Mesenchymal stem cell (in vitro differentiated cells and primary cell): ENCODE measurements at places on chromosomes 5 and 9.
A peak's percentile ranks its signal among the peaks of the same experiment; 100 is the strongest.

GRCh38 chr9:95940265-95940664, 64.8 kb downstream of the ERCC6L2 start:
- peak; percentile 51 for DNase-seq

DNA sequence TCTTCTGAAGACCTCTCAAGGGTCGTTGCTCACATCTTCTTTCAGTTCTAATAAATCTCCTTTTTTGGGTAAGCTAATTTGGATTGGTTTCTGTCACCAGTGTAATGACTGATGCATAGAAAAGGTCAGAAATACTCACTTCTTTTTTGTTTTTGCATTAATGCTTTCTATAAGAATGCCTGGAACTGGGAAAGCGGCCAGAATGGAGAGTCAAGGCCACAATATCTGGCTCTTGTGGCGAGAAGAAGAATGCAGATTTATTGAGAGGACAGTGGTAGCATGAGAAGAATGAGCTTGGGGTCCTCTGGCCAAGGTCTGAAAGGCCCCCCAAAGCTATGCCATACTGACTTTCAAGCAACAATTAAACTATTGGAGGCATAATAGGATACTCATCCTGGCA, 88.0 kb upstream of the SLC12A2 start:
- no peak for DNase-seq

DNA sequence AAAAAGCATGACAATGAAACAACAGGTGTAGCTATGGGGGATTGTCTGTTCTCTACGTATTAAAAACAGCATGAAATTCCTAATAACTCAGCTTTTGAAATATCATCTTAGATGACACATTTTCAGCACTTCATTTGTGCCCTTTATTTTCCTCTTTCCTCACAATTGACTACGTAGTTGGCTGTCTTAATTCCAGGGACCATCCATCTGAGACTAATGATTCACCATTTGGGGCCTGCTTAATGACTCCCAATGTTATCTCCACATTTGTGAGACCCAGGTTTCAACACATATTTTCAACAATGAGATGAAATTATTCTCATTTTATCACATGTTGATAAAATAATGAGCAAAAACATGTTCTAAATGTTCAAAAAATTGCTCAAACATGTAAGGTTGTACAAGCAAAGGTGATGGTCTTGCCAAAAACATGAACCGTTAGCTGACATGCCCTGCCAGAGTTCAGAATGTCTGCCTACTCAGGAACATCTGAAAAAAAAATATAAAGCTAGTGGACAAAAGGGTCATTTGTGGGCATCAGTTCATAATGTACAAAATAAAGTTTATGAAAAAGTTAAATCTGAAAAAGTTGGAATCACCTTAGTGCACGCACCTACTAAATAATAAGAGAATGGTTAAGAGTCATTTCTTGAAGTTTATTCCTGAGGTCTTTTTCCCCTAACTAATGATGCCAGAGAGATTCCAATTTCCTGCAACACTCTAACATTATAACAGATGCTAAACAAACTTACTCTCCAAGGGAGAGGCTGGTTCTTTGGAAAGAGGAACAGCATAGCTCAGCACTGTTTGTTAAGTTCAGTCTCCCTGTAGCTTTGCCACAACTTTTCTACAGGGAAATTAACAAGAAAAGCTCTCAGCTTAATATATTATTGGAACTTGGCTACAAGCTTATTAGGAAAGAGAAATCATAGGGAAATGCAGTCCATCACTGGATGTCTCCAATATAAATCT, 275.5 kb downstream of the SPOCK1 start:
- no peak for DNase-seq

DNA sequence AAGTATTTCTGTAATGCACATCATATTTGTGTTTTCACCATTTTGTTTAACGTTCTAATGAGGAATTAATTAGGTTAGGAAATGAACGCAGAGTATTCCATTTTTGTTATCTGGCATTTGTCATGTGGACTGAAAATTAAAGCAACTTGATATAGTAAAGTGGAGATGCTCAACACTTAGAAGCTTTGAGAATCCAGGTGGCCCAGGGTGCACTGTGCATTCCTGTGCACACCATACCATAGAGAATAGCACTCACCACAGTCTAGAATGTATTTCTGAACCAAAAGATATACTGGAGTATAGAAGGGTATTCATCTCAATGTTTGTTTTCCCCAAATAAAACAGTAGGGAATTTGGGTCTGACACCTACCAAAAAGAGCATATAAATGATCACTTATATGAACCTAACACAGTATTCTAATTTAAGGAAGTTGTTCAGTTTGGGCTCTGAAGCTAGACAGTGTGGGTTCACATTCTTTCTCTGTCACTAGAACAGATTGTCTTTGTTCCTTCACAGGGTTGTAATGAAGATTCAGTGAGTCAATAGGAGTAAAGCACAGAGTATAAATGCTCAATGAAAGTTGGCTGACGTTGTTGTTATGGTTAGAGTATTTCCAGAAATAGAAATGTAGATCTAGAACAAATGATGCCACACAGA, 125.6 kb upstream of the DMRT1 start:
- DNase-seq, result no peak

GRCh38 chr5:122749886-122750285, 25.0 kb upstream of the SNX2 start:
- no peak for DNase-seq

- DNase-seq, result peak; percentile 57
Measured at GRCh38 chr5:83711982-83712601, 8.6 kb downstream of the HAPLN1 start.

- no peak for DNase-seq
Measured at GRCh38 chr5:179679014-179679674, 1.7 kb downstream of the CBY3 start.

- DNase-seq, result no peak
Measured at GRCh38 chr5:170273968-170274710, 23.4 kb downstream of the LCP2 start.

DNA sequence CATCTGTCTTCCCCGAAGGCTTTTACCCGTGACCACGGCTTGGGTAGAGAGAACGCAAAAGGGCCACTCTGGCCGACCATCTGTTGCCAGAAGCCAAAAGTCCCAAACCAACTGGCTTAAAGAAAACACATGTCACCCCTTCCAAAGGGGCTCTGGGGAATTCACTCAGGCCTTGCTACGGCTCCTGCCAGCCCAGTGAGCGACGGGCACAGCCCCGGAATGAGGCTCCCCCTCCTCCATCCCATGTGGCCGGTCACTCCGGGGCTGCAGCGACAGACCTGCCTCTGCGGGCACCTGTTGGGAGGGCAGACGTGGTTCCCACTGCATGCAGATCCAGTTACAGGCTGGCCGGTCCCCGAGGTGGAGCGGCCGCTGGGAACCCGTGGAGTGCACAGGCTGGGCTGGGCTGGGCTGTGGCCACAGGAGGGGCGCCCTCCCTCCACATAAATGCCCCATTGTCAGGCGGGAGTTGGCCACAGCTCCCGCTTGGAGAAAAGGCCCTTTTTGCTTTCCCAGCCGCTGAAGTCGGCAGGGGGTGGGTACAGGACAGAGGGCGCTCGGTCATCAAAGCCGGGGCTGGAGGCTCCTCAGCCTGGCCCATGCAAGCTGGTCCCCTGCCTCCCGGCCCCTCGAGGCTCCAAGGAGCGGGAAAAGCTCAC, 19.9 kb downstream of the NOTCH1 start:
- no peak for DNase-seq

GRCh38 chr5:151703227-151703626, 16.5 kb upstream of the SPARC start:
- no peak for DNase-seq

DNA sequence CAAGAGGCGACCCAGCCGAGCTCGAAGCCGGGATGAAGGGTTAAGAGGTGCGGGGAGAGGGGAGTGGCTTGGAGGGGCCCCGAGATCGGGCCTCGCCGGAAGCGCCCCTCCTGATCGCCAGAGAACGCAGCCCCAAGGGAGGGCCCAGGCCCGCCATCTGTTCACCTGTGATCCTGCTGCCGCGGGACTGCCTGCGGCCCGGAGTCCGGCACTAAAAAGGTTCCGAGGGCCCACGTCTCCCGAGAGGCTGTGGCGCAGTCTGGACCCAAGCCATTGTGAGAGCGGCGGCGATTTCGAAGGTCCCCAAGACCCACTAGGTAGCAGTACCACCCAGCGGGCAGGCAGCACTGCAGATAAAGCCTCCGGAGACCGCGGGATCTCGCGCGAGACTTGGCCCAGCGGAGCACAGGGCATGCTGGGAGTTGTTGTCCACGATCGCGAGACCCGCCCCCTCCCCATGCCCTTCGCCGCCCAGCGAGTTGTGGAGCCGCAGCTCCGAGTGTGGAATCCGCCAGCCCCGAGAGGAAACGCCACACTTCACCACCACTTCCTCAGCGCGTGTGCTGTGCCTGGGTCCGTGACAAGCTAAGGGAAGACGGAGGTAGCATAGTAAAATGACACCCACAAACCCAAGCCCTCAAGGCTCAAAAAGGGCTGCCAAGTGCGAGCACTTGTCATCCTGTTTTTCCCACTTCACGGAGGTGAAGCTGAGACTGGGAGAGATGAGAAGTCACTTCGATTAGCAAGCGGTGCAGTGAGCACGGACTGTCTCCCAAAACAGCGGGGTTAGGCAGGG, at the start of gene KIAA1191:
Gene KIAA1191, minus strand, starts transcription at position 328 of the 796 bp plus-strand sequence. CDS start 2,256 bp downstream, outside the sequence.
- peak; percentile 92 for DNase-seq

DNA sequence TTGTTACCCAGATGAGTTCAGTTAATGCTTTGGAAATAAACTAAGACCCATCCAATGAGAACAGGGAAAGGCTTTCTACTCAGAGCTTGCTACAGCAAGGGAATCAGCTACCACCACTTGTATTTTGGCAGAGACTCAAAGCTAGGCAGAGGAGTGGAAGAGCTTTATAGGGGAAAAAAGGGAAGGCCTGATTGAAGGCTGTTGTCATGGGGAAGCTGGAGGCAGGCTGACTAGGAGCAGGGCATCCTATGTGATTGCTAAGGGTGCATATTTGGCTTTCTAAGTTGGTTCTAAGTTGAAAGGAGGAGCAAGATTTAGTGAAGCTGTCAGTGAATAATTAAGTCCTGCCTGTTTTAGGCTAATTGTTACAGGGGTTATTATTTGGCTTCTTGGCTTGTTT, 115.5 kb downstream of the PTTG1 start:
- DNase-seq, result no peak

GRCh38 chr9:99140685-99141314, 35.9 kb downstream of the TGFBR1 start:
- DNase-seq, result peak; percentile 80

DNA sequence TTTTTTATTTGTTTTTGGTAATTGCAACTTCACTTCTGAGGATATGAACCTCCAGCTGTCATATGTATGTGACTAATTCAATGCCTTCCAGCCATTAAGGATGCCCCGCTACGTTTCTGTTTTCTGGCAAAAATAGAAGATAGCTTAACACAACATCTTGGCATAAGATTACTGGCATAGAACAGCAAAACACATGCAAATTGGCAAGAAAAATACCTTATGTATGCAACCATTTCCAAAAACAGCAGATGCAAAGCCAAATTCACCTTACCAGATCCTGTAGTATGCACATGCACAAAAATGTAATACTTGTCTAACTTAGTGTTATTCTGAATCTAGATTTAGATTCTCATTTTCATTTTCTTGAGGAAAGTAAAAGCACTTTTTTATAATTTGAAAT, 461.1 kb upstream of the CYLC2 start:
- DNase-seq, result no peak

GRCh38 chr5:94240596-94240992, 377.8 kb downstream of the KIAA0825 start:
- no peak for DNase-seq

- no peak for DNase-seq
Measured at GRCh38 chr5:51208296-51208695, 175.0 kb upstream of the ISL1 start.

- DNase-seq, result no peak
Measured at GRCh38 chr9:134730011-134730760, 88.6 kb downstream of the COL5A1 start.

DNA sequence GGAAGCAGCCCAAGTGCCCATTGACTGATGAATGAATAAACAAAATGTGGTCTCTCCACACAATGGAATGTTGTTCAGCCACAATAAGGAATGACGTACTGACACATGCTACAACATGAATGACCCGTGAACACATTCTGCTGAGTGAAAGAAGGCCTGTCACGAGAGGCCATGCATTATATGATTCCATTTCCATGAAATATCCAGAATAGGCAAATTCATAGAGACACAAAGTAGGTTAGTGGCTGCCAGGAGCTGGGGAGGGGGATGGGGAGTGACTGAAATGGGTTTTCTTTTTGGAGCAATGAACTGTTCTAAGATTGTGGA, 41.4 kb downstream of the BICD2 start:
- peak; percentile 72 for DNase-seq

- no peak for DNase-seq
Measured at GRCh38 chr5:73317523-73317922, 131.1 kb downstream of the FOXD1 start.

DNA sequence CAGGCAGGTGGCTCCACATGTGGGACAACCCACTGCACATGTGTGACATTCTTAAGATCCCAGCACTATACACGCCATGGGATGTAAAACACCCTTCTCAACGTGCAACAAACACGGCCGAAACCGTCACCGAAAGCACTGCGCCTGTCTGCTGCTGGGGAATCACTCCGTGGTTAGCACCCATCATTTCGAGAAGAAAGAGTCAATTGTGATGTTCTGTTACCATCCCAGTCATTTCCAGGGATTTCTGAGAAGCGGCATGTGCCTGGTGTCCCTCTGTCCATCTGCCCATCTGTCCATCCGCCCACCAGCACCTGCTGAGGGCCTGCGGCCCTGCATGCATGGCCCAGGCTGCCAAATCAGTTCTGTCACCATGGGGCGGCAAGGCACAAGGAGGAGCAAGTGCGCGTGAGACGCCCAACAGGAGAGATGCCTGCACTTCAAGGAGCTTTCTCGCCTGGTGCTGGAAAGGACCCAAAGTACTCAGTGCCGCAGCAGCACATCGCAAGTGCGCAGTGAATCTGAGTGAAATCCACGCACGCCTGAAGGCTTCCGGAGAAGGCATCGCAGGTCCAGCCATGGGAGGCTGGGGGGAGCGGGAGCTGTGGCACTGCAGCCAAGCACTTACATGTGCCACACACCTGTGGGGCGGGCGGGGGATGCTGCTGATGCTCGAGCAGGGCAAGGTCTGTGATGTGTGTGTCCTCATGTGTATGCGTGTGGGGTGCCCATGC, 38.0 kb downstream of the VAV2 start:
- no peak for DNase-seq

DNA sequence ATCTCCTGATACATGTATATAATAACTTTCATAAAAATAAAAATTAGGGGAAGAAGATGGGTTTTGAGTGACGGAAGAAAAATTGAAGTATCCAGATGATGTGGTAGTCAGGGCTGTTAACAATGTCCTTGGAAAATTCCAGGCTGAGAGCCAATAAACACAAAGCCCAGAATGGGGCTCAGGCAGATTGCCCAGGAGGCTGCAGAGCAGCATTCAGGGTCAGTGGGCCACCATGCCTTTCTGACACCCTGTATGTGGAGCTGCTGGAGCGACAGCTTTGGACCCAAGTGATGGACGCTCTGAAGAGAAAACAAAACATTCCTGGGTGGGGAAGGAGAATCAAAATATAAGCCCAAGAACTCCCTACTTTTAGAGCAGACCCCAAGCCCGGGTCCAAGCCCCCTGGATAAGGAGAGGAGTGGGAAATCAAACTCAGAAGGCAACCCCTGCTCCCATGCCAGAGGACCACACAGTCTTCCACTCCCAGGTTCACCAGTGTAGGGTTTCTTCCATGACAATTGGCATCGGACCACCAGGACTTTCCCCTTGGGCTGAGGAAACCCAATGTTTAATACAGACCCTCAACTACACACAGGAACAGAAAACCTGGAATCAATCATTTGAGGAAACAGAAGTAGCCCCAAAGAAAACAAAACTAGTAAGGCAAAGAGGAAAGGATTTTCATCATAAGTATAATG, 45.7 kb upstream of the SPATA31C2 start:
- no peak for DNase-seq

- no peak for DNase-seq
Measured at GRCh38 chr5:29016067-29016466, 1977.7 kb upstream of the CDH9 start.
